Activated T-helper 2 cell treated with anti-CD3 and anti-CD28 coated beads, Interferon-gamma antibody, Interleukin-2, Interleukin-4, amounts not matched to agents 10 μg/mL and 5 μg/mL and 100 μg/mL, durations not matched to agents 14 hours and 24 hours and 36 hours (primary cell): ENCODE measurements at places on chromosomes 7 and 10. TPM values are rescaled to one million over a fixed set of nuclear protein-coding genes. Genes with fewer than 3 reads are reported as not detected.

Gene TCERG1L
- total RNA-seq, result 0.07 and 0.11 TPM in 2 replicates

Gene FOXK1
- total RNA-seq, result 35.6 TPM in 2 replicates

Gene VTI1A
- 33.6 and 39.5 TPM in 2 replicates for total RNA-seq

Gene SPDYE5
- total RNA-seq, result not detected in 2 replicates

Gene PTN
- 0.11 and 0.18 TPM in 2 replicates for total RNA-seq

Gene STEAP1B
- total RNA-seq, result 0.30 and 0.32 TPM in 2 replicates

Gene LRRD1
- total RNA-seq, result 0.09 TPM in 1 of 2 replicates, not detected in the other

Gene NACAD
- 0.30 and 0.52 TPM in 2 replicates for total RNA-seq

Gene SUN3
- total RNA-seq, result not detected in 2 replicates

Gene CHST3
- total RNA-seq, result 0.52 and 0.62 TPM in 2 replicates

Gene DYNC1I1
- total RNA-seq, result not detected in 2 replicates

Gene LGI1
- total RNA-seq, result not detected in 2 replicates

Gene SH2B2
- 1.8 and 1.9 TPM in 2 replicates for total RNA-seq

Gene MACC1
- total RNA-seq, result not detected in 2 replicates

Gene LEP
- not detected in 2 replicates for total RNA-seq

Gene DRGX
- total RNA-seq, result not detected in 2 replicates

Gene MKX
- total RNA-seq, result not detected in 2 replicates

Gene ZNF365
- total RNA-seq, result not detected in 2 replicates

Gene SKIDA1
- total RNA-seq, result 0.11 TPM in 2 replicates

Gene ACBD5
- total RNA-seq, result 21.5 and 22.8 TPM in 2 replicates

Gene MKI67
- total RNA-seq, result 163 and 165 TPM in 2 replicates

Gene TAS2R4
- total RNA-seq, result 0.78 and 0.94 TPM in 2 replicates

Gene NPSR1
- total RNA-seq, result not detected in 2 replicates

Gene LRRC4
- 0.16 TPM in 1 of 2 replicates, not detected in the other for total RNA-seq

Gene PALD1
- total RNA-seq, result 2.1 and 2.3 TPM in 2 replicates

Gene NUTM2B
- total RNA-seq, result 0.59 and 1.1 TPM in 2 replicates

Gene SPAM1
- not detected in 2 replicates for total RNA-seq

Gene LRIT1
- not detected in 2 replicates for total RNA-seq

Gene KEL
- total RNA-seq, result 0.78 and 0.96 TPM in 2 replicates

Gene AKR1B1
- total RNA-seq, result 102 and 107 TPM in 2 replicates

Gene ETV1
- 0.05 and 0.53 TPM in 2 replicates for total RNA-seq

Gene IKZF1
- total RNA-seq, result 360 and 371 TPM in 2 replicates

Gene GPC2
- total RNA-seq, result 7.0 and 7.8 TPM in 2 replicates

Gene EBLN1
- total RNA-seq, result not detected in 2 replicates

Gene TAS2R60
- not detected in 2 replicates for total RNA-seq
